ENCODE measurements at places on chromosomes 7 and 10.
A peak's percentile ranks its signal among the peaks of the same experiment; 100 is the strongest.

GRCh38 chr7:135414850-135415439, 95.0 kb downstream of the CNOT4 start:
- no peak for DNase-seq

DNA sequence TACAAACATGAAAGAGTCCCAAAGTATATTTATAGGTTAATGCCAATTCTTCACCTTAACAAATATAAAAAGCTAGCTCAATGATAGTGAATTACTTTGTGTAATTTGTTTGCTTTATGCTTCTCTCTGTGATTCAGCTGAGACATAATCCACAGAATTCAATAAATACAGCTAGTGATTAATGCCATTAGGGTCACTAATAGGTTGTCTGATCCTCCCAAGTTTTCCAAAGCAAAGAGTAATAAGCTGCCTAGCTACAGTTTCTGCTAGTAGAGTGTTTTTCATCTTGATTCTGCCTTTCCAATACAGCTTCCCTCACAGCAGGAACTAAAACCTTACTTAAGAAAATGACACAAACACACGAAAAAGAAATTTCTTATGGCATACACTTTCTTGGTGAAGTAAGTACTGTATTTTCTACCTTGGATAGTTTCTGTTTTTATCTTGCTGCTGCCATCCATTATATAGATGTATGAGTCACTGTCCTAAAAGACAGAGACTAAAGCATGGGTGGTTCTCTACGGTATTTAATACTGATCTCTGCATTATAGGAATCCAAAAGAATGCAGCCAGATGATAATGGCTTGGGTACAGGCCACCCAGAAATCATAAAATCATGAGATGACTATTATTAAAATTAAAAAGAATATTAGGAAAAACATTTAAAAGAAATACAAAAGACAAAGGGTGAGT, 170.0 kb downstream of the TPK1 start:
- DNase-seq, result no peak

GRCh38 chr10:63765126-63765525, 243.9 kb downstream of the REEP3 start:
- DNase-seq, result no peak

DNA sequence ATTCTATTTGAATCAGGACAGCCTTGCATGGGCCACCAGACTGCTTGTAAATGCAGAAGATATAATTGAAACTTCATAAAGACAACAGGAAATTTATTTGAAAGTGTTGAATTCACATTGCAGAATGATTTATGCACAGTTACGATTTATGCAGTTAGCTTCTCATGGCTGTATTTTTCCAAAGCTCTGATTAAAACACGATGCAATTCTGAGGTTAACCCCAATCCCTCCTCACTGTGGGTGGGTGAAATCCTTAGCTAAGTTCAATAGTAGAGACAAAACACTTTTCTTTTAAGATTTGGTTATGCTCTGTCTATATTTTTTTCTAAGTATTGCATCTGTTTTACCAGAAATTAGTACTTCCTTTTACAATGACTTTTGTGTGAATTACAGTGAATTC, 728.8 kb upstream of the IGFBP3 start:
- no peak for DNase-seq

GRCh38 chr10:1256432-1256725, 200.2 kb downstream of the WDR37 start:
- DNase-seq, result no peak

GRCh38 chr7:105244594-105244993, 144.1 kb downstream of the SRPK2 start:
- DNase-seq, result no peak

GRCh38 chr7:79512261-79512660, 58.8 kb upstream of the MAGI2 start:
- no peak for DNase-seq

DNA sequence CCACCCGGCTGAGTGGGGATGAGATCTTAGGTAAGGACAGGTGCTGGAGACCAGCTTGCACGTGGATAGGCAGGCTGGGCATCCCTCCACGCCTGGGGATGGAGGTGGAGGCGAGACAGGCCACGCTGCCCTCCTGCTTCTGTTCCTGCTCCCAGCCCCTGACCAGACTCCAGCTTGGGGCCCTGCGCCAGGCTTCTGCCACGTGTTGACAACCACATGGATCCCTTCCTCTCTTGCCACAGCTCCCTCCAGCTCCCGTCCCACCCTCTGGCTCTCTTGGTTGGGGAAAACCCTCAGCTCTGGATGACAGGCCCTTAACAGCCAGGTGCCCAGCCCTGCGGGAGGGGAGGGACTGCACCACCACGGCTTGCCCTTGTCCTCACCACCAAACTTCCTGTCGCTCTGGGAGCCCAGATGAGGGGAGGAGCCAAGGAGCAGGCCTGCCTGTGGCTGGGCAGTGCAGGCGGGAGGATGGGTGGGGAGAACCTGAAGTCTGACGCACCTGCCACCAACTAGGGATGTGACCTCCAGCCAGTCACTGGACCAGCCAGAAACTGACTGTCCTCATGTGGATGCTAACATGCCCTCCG, 36.0 kb downstream of the KCNH2 start:
- DNase-seq, result no peak

GRCh38 chr7:15239801-15240200, 322.0 kb downstream of the AGMO start:
- no peak for DNase-seq

GRCh38 chr7:138137423-138138171, 61.3 kb downstream of the AKR1D1 start:
- DNase-seq, result peak; percentile 32

GRCh38 chr7:81211204-81211933, 292.5 kb upstream of the SEMA3C start:
- DNase-seq, result no peak

DNA sequence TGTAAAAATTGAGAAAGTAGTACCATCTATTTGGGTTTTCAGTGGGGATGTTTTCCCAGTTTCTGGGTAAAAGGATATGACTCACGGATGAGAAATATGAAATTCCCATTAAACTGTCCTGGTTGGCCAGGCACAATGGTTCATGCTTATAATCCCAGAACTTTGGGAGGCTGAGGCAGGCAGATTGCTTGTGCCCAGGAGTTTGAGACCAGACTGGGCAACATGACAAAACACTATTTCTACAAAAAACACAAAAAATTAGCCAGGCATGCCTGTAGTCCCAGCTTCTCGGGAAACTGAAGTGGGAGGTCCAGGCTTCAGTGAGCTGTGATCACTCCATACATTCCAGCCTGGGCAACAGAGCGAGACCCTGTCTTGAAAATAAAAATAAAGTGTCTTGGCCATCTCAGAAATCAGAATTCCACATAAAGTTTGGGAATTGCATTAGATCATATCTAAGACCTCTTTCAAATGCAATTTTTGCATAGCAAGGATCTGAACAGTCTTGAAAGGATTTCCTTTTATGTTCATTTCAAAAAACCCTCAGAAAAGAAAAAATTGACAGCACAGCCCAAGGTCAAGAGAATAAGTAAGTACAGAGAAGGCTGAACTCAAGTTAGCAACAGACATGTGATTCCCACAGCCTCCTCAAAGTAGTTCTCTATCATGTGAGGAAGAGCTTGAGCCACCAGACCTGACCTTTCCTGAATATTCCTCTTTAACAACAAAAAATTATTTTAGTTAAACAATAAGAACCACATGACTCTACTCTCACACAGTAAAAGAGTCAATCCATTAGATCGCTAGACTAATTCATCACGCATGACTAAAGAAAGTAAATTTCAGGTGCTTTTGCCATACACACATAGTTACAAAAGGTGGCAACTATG, 141.5 kb upstream of the CAV2 start:
- DNase-seq, result no peak

DNA sequence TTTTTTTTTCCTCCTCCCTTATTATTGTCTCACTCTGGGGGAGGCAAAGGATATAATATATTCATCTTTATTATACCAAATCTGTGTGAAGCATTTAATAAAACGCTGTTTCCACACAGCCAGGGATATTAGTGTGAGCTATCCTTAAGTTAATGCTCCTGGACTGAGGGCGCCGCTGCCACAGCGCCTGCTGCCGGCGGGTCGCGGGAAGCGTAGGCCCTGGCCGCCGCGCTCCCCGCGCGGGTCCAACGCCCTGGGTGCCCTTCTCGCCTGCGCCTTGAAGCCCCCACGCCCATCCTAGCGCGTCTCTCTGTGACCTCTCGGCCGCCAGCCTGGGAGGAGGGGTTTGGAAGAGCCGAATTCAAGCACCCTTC, 9.5 kb upstream of the LBX1 start:
- DNase-seq, result peak; percentile 76

DNA sequence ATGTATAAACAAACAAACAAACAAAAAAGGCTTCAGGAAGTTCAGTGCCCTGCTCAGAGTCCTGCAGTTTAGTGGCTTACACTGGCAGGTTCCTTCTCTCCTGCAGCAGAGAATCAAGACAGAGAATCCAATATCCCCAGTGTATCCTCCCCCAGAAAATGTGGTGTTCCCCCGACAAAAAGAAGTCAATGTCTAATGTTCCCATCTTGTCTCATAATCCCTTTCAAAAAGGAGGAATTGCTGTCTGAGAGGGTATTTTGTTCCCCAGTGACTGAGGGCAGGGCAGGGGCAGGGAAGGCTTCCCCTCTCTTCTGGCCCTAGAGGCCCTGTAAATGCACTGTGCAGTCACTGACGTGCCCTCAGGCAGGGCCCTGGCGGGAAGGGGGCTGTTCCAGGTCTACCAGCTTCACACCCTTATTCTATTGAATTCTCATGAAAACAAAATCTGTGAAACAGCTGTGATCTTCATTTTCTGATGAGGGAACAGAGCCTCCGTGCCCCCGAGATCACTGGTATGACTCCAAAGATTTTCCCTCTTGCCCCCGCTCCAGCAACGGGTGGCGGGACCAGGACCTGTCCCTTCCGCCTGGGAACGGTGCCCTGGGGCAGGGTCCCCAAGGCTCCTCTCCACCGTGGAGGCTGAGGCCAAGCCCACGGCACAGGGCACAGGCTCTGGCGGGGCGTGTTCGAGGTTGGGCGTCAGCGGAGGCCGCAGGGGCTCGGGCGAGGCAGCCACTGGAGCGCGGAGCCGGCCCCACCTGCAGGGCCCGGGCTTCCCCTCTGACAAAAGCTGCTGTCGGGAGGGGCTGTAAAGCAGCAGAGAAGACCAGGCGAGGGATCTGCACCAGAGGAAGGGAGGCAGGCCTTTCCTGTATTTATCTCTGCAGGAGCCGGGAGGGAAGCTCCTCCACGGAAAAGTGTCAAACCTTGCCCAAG, 13.4 kb upstream of the WDFY4 start:
- peak; percentile 80 for DNase-seq

DNA sequence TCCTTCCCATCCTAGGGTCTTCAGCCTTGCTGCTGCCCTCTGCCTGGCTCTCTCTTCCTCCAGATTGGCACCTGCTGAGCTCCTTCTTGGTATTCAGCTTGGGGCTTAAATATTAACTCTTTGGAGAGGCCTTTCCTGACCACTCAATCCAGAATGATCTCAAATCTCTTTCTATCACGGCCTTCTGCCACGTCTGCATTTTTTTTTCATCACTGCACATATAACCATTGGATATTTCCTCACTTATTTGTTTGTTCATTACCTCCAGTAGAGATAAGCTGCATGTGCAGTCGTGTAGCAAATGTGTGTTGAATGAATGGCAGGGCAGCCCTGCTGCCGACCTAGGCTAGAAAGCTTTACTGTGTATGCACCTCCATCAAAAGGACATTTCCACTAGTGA, 51.6 kb upstream of the MPP7 start:
- DNase-seq, result no peak

- DNase-seq, result peak; percentile 54
Observed at GRCh38 chr10:128859738-128860386, 607.2 kb upstream of the MGMT start.

- DNase-seq, result no peak
Observed at GRCh38 chr10:128158021-128158795, 32.0 kb upstream of the MKI67 start.

- DNase-seq, result no peak
Observed at GRCh38 chr7:136441835-136442234, 426.6 kb upstream of the CHRM2 start.

GRCh38 chr10:22174442-22174841, 43.4 kb downstream of the EBLN1 start:
- no peak for DNase-seq

- no peak for DNase-seq
Observed at GRCh38 chr7:66464059-66464458, 164.6 kb upstream of the KCTD7 start.

GRCh38 chr7:151843181-151843580, 33.7 kb downstream of the PRKAG2 start:
- DNase-seq, result no peak

- no peak for DNase-seq
Observed at GRCh38 chr7:47591655-47592572, 10.0 kb upstream of the TNS3 start.

DNA sequence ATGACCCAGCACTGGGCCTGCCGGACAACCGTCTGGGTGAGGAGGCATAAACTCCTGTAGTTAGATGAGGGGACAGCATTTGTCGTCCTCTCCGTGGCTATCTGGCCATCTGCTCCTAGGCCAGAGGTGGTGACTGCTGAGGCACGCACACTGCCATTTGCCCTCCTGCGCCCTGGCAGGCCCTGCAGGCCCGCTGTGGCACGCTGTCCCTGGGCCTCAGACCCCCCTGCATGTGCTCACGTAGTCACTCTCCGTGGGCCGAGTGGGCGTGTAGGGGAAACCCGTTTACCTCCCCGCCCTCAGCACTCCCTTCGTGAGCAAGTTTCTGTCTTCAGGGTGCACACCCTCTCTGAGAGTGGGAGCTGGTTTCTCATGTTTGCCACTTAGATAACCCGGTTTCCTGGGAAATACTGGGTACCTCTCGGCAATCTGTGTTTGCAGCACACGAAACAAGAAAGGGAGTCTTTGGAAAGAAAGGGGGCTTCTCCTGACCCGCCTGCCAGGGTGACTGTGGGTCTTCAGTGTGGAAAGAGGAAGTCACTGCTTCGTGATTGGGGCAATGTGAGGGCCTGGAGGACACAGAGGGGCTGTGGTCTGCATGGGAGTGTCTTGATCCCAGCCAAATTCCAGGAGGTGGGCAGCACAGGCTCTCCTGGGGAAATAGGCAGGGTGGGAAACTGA, 10.8 kb downstream of the ADAMTS14 start:
- DNase-seq, result peak; percentile 54

- no peak for DNase-seq
Observed at GRCh38 chr10:111686796-111687195, 496.8 kb downstream of the GPAM start.

GRCh38 chr7:87709258-87709657, 81.1 kb downstream of the RUNDC3B start:
- DNase-seq, result no peak

GRCh38 chr7:83976302-83976701, 218.3 kb downstream of the SEMA3A start:
- DNase-seq, result peak; percentile 29

GRCh38 chr10:70410608-70411007, 6.7 kb downstream of the EIF4EBP2 start:
- DNase-seq, result no peak

All from GM13977 (cell line).